Activated CD8-positive, alpha-beta memory T cell treated with anti-CD3 and anti-CD28 coated beads, Interleukin-2, amount 50 U/mL, for 4 hours (primary cell): ENCODE measurements at places on chromosomes 6 and 20.

- no peak for DNase-seq
Observed at GRCh38 chr20:34583544-34583943, 25.0 kb downstream of the MAP1LC3A start.

DNA sequence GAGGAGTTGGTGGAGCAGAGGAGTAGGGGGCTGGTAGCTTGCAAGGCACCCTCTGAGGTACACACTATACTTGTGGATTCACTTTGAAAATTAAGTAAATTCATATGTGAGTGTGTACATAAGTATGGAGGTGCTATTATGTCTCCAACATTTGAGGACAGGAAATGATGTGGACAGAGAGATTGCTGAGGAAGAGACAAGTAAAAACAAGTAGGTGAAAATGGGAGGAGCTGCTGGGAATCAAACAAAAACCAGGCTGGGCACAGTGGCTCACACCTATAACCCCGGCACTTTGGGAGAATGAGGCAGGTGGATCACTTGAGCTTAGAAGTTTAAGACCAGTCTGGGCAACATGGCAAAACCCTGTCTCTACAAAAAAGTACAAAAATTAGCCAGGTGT is 69.2 kb upstream of the LYRM2 start:
- no peak for DNase-seq

- no peak for DNase-seq
Observed at GRCh38 chr6:117555262-117555849, 47.0 kb downstream of the GOPC start.

DNA sequence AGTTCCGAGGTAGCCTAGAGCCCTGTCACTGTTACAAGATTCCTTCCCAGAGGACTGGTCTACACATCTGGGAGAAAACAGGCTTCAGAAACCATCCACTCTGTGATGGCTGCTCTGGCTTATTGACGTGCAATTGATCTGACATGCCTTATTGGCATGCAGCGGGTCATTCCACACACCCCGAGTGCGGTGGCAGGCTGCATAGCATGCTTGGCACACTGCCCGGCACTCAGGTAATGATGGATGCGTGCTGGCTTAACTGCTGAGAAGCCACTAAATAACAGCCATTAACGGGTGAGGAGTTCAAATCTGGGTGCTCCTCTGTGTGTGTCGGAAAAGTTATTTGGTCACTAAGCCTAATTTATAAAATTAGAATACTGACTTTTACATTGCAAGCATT is 67.9 kb upstream of the CDH4 start:
- DNase-seq: no peak

DNA sequence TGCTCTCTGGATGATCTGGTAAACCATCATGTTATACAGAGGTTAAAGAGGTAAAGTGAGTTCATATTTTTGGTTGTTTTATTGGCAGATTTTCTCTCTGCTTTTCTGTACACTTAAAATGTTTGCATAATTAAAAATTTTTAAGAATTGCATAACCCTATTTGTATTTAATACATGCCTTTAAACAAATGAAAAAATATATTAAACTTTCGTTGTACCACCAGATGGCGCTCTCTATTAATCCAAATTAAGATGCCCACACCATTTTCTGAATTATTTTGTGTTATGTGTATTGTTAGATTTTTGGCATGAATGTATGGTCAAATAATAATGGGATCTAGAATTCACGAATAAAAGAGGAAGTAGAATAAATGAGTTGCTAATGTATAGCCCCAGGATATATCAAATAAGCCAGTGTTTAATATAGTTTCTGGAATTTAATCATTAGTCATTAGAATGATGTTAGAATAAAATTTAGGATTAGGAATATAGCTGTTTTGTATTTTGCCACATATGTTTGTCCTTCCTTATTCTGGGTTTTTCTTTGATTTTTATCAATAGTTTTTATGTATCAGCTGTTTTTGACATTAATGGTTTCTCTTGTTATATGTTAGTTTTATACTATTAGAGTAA is 38.9 kb downstream of the SMAP1 start:
- DNase-seq: no peak

- DNase-seq: no peak
Observed at GRCh38 chr6:170454512-170455285, 98.4 kb downstream of the PSMB1 start.

DNA sequence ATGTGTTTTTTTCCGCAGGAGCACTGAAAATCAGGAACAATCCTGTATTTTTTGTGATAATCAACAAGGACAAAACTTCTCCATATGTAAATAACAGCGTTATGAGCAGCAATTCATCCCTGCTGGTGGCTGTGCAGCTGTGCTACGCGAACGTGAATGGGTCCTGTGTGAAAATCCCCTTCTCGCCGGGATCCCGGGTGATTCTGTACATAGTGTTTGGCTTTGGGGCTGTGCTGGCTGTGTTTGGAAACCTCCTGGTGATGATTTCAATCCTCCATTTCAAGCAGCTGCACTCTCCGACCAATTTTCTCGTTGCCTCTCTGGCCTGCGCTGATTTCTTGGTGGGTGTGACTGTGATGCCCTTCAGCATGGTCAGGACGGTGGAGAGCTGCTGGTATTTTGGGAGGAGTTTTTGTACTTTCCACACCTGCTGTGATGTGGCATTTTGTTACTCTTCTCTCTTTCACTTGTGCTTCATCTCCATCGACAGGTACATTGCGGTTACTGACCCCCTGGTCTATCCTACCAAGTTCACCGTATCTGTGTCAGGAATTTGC is at the start of gene TAAR6:
TAAR6 (plus strand) TSS at position 102 of the 557 bp plus-strand sequence; CDS start at position 102, 0 bp downstream.
- no peak for DNase-seq

DNA sequence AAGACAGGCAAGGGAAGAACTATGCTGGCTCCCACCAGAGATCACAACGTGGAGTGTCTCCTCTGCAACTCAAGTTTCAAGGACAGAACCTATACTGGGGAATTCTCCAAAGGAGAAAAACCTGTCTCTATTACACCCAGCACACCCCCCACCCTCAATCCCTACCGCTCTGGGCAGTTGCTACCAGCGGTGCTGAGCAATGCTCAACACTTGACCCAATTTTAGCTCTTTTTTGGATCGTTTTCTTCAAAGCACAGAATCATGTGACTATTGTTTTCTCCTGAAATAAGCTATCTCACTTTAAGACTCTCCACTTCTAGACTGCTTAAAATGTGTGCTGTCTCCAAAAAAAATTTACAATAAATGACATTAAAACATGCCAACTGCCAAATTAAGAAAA is 23.3 kb downstream of the MAP7 start:
- no peak for DNase-seq
